IPS-NIHi11 (cell line): ENCODE measurements at places on chromosomes 6 and 20.

- no peak for DNase-seq
These were observed 161.0 kb downstream of the TRMT11 start for GRCh38 chr6:126147291-126147815.

GRCh38 chr20:2364044-2364443 is 16.7 kb upstream of the TGM6 start:
- DNase-seq: no peak

DNA sequence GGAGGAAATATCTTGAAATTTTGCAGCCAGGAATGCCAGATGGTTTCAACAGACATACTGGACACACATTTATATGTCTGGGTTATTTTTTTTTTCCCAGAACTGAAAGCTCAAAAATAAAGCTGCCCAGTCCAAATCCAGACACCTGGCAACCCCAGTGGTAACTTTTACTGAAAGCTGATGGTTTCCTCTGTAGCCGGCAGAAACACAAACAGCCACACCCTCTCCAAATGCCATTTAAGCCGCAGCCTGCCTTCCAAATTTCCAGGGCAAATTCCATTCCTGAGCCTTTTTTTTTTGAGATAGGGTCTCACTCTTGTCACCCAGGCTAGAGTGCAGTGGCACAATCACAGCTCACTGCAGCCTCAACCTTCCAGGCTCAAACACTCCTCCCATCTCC is 6.5 kb upstream of the PREX1 start:
- DNase-seq: no peak

DNA sequence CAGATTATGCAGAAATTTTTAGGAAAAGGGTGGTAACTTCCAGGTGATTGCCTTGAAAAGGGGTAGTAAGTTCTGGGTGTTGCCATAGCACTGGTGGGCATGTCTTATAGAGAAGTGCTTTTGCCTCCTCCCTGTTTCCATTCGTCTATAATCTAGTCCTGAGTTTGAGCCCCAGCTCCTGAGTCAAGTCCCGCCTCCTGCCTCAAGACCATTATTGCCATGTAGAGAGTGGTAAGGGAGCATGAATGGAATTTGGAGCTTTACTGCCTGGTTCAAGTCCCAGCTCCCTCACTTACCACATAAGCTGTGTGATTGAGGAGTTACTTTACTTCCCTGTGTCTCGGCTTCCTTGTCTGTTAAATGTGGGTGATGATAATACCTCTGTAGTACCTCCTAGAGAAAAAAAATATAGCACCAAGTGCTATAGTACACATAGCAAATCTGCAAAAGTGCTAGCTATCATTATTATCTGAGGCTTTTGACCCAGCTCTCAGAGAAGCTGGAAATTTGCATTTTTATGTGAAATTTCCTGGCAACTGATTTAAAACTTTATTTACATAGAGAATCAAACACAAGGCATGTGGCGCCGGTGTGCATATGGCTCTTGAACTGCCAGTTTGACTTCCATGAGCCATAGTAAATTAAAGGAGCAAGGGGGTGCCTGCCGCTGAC is 36.0 kb downstream of the TGM6 start:
- DNase-seq: no peak

- no peak for DNase-seq
These were observed 61.4 kb downstream of the WDR27 start for GRCh38 chr6:169640351-169640852.

- DNase-seq: no peak
These were observed 31.8 kb downstream of the ABRACL start for GRCh38 chr6:139060332-139060731.
